Cardiac septum (tissue), 1 donor: ENCODE measurements at places on chromosomes 6 and 20.

GRCh38 chr20:36010825-36011224 lies 42.4 kb downstream of the CNBD2 start:
- DNase-seq: no peak

GRCh38 chr6:18368277-18369105 lies 18.7 kb upstream of the RNF144B start:
- no peak for DNase-seq

DNA sequence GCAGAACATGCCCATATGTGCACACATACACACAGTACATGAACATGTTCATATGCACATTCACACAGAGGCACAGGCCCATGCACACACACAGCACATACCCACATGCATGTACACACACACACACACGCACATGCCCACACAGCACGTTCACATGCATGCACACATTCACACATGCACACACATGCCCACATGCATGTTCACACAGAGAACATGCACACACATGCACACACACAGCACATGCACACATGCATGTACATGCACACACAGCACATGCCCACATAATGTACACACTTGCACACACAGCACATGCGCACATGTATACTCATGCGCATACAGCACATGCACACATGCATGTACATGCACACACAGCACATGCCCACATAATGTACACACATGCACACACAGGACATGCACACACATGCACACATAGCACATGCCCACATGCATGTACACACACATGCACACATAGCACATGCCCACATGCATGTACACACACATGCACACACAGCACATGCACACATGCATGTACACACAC lies 25.9 kb downstream of the RNASET2 start:
- no peak for DNase-seq

- no peak for DNase-seq
These were observed 267.8 kb downstream of the PTPRK start for GRCh38 chr6:128252341-128253176.

DNA sequence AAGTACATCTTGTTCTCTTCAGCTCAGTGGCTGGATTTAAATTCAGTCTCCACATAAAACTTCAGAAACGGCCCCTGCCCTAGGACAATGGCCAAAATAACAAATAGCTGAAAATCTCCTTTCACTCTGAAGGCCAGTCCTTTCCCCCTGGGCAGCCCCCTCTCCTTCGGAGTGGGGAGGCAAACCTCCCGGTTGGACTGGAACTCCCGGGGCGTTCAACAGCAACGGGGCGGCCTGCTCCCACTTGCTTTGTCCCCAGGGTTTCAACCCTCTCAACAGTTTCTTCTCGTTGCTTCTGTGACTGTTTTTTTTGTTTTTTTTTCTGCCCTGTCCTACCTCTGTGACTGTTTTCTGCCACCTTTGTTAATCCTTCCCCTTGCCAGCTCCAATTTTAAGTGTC lies 102.6 kb upstream of the DUSP22 start:
- DNase-seq: no peak

- DNase-seq: no peak
These were observed 17.3 kb downstream of the DST start for GRCh38 chr6:56625356-56625755.

DNA sequence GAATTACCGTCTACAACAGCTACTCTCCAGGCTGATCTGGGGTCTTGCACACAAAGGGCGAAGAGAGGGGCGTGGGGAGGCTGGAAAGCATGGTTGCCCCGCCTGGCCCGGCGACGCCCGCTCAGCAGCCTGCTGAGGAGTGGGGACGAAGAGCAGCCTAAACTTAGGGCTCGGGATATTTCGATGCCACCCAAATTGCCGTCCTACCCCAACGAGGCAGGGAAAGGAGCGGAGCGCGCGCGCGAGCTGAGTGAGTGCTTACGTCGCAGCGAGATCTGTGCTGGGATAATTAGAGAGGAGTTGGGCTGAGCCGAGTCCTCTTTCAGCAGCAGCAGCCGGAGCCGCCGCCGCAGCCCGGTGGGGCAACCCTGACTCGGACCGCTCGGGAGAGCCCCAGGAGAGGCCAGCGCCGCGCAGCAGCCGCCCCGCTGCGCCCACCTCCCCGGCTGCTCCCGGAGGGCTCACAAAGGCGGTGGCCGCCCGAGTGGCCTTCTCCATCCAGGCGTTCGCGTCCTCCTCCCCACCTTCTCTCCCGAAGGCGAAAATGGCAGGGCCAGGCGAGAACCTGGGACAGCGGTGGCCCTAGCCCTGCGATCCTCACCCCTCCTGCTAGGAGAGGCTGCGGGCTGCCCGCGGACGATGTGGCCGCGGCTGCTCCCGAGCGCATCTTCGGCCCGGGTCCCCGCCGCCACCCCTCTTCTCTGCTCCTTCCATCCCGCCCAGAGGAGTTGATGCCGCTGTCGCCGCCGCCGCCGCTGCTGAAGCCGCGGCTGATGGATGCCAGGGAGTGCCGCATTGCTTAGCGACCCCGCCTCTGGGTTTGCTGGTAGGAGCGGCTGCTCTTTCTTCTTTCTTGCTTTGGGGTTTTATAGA lies at the start of gene CLVS2:
CLVS2 (plus strand) TSS at position 315 of the 873 bp plus-strand sequence. CDS start 1,543 bp downstream, outside the sequence.
- DNase-seq: no peak

- DNase-seq: peak; percentile 36
These were observed 152.8 kb downstream of the SYCP2 start for GRCh38 chr20:59780494-59781185.

GRCh38 chr6:28060405-28060804 lies 20.0 kb upstream of the ZNF165 start:
- no peak for DNase-seq

DNA sequence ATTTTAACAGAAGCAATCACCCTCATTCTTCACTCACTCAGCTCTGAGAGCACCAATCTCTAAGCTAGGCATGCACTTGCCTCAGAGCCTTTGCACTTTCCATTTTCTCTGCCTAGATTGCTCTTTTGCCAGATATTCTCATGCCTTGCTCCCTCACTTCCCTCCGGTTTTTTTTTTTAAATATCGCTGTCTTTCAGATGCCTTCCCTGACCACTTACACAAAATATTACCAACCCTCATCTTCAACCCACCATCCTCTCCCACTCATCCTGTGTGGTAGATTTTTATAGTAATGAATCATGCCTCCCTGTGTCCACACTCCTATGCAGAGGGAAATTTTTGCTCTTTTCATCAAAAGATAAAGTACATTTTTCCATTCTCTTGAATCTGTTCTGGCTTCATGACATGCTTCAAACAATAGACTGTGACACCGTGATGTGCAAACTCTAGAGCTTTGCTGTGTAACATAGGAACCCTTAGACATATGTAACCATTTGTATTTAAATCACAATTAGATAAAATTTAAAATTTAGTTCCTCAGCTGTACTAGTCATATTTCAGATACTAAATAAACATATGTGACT lies 437.1 kb downstream of the UTRN start:
- DNase-seq: no peak

DNA sequence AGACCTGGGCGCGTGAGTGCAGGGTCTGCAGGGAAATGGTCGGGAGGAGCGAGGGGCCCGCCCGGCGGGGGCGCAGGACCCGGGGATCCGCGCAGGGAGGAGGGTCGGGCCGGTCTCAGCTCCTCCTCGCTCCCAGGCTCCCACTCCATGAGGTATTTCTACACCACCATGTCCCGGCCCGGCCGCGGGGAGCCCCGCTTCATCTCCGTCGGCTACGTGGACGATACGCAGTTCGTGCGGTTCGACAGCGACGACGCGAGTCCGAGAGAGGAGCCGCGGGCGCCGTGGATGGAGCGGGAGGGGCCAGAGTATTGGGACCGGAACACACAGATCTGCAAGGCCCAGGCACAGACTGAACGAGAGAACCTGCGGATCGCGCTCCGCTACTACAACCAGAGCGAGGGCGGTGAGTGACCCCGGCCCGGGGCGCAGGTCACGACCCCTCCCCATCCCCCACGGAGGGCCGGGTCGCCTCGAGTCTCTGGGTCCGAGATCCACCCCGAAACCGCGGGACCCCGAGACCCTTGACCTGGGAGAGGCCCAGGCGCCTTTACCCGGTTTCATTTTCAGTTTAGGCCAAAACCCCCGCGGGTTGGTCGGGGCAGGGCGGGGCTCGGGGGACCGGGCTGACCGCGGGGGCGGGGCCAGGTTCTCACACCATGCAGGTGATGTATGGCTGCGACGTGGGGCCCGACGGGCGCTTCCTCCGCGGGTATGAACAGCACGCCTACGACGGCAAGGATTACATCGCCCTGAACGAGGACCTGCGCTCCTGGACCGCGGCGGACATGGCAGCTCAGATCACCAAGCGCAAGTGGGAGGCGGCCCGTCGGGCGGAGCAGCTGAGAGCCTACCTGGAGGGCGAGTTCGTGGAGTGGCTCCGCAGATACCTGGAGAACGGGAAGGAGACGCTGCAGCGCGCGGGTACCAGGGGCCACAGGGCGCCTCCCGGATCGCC lies 54.2 kb upstream of the HLA-A start:
- DNase-seq: peak; percentile 93

- DNase-seq: no peak
These were observed 49.0 kb upstream of the PAX1 start for GRCh38 chr20:21656308-21657067.

DNA sequence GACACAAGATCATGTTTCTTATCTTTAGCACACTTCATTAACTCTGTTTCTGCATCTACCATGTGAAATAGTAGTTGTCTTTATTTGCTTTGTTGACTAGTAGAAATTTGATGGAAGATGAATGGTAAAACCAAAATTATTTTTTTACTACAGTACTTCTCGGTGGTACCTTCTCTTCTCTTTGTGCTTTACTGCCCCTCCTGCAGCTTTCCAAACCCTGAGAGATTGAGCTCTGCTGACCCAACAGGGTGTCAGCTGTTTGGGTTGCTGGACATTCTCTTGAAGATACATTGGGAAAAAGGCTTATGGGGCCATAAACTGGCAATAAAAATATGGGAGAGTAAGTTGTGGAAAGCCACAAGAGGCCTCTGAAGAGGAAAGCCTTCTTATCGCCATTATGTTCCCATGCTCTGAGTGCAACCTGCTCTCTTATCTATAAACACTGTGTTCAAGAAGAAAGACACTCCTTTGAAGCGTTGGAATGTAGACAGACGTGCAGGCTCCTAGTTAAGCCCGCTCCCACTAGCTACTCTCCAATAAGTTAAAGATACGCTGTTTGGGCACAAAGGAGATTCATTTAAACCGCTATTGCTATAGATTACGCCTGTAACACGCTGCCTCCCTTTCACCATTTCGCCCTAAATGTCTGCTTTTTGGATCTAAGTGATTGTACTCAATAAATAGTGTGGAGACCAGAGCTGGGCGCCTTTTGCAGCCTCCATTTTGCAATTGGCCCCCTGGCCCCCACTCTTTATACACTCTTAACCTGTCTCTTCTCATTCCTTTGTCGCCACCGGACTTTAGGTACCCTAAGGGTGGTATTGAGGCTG lies 60.1 kb upstream of the PRSS16 start:
- DNase-seq: no peak

DNA sequence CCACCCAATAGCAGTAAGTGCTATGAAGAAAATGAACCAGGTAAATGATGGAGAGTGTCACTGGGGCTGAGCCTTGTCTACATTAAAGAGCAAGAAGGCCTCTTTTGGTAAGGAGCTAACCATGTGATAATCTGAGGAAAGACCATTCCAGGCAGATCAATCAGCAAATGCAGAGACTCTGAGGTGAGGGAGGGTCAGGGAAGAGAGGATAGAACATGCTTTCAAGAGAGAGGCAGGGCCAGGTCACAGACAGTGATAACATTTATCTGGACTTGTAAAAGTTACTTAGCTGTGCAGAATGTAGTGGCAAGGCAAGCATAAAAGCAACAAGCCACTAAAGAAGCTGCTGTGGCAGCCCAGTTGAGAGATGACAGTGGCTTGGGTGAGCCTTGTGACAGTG lies 197.3 kb downstream of the TASP1 start:
- DNase-seq: no peak

GRCh38 chr20:64101731-64102621 lies 5.4 kb downstream of the NPBWR2 start:
- DNase-seq: peak; percentile 74

GRCh38 chr6:159695984-159696383 lies 2.9 kb upstream of the SOD2 start:
- DNase-seq: no peak

GRCh38 chr20:36094497-36094896 lies 60.0 kb upstream of the EPB41L1 start:
- no peak for DNase-seq

- no peak for DNase-seq
These were observed 1688.5 kb downstream of the GRIK2 start for GRCh38 chr6:103081876-103082630.

GRCh38 chr6:68173616-68174015 lies 461.5 kb upstream of the ADGRB3 start:
- DNase-seq: no peak

DNA sequence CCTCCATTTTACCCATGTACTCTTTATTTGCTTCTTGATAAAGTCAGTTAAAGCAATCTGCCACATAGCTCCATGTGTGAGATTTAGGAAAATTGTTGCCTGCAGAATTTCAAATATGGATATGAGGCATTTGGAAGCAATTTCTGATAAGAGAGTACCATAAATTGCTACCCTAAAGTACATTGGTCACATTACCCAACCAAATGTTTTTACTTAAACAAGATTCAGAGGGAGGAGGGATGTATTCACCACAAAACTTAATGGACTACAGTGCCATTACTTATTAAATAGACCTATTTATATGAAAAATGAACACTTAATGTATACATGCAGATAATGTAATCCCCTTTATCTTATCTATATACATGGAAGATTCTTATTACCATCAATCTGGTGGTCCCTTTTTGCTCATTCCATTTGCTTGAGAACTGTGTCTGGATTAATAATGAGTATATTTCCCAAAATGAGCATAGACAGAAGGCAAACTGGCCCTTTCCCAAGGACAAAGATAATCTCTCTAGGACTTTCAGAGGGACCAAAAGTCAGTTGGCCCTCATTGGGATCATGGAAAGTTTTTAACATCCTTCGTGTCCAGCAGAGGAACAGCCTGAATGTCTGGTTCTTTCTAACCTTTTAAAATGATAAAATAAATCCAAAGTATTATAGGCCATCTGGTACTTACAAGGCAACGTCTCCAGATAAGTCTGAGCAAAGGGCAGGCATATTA lies 526.4 kb downstream of the CBLN4 start:
- no peak for DNase-seq

GRCh38 chr6:64817525-64817924 lies 889.5 kb downstream of the EYS start:
- no peak for DNase-seq

- no peak for DNase-seq
These were observed 170.5 kb downstream of the TFAP2B start for GRCh38 chr6:50989123-50989522.
